ENCODE measurements at places on chromosomes 1 and 21.

GRCh38 chr1:241592273-241592958 lies 47.8 kb downstream of the CHML start:
- DNase-seq = no peak

DNA sequence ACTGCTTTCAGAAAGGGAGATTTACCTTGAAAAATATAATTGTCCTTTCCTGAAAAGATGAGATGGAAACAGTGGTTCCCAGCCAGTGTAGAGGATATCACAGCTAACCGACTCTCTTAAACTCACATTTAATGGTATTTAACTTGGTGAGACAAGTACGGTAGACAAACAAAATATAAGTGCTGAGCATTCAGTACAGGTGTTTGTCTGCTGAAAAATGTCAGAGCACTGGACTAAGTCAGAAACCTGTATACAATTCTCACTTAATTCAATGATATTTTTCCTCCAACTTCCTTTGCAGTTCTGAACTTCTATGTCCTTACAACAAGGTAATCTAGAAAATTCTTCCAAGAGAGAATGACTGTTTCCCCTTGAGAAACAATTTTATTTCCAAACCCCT lies at the start of gene LCE1B:
TSS of gene LCE1B (plus strand) at position 301 of the 400 bp plus-strand sequence. CDS start 476 bp downstream, outside the sequence.
- no peak for DNase-seq

GRCh38 chr1:45009956-45010854 lies 919 bp downstream of the HECTD3 start:
- no peak for DNase-seq

- no peak for DNase-seq
These were observed 9.6 kb downstream of the CAMK2N1 start for GRCh38 chr1:20476265-20477038.

GRCh38 chr1:41313661-41314131 lies 47.5 kb upstream of the FOXO6 start:
- no peak for DNase-seq

DNA sequence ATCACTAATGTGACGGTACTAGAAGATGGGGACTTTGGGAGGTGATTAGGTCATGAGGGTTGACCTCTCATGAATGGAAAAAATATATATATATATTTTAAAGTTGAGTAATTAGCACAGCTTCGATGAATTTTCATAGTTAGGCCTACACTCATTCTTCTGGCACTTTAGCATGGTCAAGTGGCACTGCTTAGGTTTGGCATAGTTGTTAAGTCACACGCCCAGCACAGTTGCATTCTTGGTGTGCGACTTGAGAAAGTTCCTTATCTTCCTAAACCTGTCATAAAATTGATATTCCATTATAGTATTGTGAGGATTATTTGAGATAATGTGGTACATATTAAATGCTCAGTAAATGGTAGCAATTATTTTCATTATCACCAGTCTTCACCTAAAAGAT lies 47.7 kb downstream of the MAN1A2 start:
- no peak for DNase-seq

DNA sequence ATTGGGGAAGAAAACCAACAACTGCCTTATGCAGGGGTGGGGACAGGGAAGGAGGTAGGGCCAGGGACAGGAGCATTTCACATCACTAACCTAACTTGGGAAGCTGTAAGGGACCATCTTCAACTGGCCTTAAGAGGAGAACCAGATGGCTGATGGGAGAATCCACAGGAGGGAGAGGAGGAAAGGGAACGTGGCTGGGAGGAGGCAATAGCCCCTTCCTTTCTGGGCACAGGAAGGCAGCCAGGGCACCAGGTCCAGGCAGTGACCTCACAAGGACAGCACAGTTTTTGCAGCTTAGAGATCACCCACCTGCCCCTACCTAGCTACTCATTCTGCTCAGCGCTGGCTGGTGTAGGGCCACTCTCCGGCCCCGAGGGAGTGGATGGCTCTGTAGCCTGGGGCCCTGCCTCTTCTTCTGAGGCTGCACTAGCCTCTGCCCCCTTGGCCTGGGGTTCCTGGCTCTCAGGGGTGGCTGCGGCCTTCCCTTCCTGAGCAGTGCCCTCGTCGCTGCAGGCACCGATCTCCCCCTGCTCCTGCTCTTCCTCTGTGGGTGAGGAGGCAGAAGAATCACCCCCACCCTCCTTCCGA lies 1.7 kb downstream of the MARCKSL1 start:
- DNase-seq = no peak

- no peak for DNase-seq
These were observed 53.3 kb downstream of the GATAD2B start for GRCh38 chr1:153869486-153869885.

DNA sequence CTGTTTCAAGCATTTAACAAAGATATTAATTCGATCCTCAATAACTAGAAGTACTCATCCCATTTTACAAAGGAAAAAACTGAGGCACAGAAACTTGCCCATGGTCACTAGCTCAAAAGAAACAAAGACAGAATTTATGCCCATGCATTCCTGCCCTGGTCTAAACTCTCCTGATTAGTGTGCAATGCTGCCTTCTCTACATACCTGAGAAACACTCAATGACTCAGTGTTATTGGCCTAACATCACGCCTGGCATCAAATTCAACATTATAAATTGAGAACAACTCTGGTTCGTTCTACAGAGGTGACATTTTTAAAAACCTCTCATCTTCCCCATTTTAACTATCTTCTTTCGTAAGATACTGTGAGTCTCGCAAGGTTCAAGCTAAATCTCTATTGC lies 5.2 kb downstream of the APP start:
- DNase-seq = no peak

DNA sequence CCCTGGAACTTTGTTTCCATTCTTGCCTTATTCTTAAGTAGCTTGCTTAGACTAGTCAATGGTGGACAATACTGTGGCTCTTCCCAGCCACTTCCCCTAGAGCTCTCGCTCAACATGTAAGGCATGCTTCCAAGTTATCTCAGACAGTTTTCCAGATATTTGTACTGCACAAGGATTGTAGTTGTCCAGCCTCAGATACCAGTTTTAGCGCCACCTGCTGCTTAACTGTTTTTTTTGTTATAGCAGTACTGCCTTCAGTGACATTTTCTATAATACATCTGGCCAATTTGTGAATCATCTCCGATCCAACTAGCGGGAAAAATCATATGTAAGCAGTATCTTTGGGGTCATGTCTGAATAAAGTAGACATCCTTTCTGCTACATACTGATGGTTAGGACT lies 346.7 kb upstream of the ADGRL4 start:
- DNase-seq = no peak

- DNase-seq = no peak
These were observed 76.6 kb upstream of the ZNF644 start for GRCh38 chr1:91098299-91098906.

DNA sequence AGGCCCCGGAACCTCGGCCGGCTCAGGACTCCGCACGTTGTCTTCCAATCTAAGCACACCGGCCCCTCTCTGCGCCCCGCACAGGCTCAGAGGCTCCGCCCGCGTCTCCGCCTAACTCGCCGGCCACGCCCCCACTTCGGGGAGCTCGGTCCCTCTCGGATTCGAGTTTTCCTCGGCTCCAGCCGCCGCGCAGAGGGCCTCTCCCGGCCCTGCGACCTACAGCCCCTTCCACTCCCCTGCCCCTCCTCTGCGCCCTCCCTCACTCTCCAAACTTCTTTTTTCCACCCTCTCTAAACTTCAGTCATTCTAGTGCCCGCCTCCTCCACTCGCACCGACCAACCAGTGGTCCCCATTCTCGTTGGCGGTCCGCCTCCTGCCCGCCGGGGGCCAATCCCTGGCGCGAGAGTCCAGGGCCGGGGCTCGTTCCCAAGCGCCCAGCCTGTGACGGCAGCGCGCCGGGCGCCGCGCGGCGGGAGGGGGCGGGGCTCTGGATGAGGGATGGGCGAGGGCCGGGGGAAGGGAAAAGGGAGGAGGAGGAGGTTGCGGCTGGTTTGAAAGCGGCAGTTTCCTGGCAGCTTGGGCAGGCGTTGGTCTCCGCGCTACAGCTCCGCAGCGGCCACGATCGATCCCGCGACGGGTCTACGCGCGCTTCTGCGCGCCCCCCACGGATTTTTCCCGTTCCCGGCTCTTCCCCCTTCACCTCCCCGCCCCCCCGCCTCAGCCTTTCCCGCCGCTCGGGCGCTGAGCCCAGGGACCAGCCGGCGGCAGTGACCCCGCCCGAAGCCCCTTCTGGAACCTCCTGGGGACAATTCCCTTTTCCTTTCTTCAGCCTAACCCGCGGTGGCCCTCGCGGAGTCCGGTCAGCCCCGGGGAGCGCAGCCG lies at the start of gene MAGI3:
TSS of gene MAGI3 (plus strand) at position 563 of the 882 bp plus-strand sequence. CDS start 519 bp downstream, outside the sequence.
- peak; percentile 94 for DNase-seq
